CD8-positive, alpha-beta T cell (primary cell): ENCODE measurements at places on chromosomes 6 and 20. TPM values are rescaled to one million over a fixed set of nuclear protein-coding genes. Genes with fewer than 3 reads are reported as not detected.

LPA gene
- total RNA-seq, result not detected

DNA sequence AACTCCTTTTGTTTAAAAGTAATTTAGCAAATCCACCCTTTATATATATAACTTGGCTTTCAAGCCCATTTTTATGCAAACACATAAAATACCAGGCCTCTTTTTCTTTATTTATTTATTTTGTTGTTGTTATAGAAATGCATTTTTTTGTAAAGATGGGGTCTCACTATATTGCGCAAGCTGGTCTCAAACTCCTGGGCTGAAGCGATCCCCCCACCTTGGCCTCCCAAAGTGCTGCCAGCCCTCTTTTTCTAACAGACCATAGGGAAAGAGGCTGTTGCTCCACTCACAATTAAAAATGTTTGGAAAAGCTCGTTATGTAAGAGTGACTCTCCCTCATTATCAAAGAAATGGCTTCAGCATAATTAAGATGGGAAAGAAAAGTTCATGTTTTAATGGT is 440.9 kb downstream of the HACE1 start:
- DNase-seq, result no peak

DEK gene
- total RNA-seq, result 39.5 TPM

- DNase-seq, result no peak
These were observed 857.0 kb downstream of the KIF16B start for GRCh38 chr20:15716256-15716655.

- no peak for DNase-seq
These were observed 5.2 kb downstream of the FOXO3 start for GRCh38 chr6:108565893-108566292.

GATA5 gene
- not detected for total RNA-seq

SCRT2 gene
- not detected for total RNA-seq

DNA sequence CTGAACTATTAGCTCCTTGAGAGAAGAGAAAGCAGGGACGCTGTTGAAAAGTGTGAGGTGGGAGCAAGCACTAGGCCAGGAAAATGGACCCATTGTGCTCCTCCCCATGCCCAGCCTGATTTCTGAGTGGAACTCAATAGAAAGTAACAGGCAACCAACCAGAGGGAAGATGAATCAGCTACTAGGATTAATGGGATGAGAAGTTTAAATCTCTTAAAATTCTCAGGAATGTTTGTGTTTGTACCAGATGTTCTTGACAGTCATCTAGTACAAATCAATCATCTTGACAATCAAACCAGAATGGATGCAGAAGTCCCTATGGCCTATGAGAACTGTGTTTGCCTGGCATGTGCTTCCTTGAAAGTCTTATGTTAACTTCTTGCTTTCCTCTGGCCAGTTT is 48.9 kb downstream of the HDDC2 start:
- no peak for DNase-seq

DNA sequence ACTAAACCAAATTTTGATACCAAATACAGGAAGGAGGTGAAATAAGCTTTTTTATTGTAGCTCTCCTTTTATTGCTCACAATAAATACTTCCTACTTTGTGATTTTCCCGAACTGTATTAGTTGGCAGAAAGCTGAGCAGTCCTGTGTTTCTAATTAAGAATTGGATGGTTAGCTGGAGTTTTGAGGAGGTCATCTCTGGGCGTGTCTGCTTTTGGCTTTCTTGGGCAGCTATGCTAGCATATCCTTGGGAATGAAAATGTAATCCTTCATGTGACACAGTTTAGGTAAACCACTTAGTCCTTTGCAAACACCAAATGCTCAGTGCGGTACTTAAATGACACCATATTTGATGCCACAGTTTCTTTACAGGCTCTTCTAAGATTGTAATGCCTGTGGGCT is 67.5 kb downstream of the MTHFD1L start:
- no peak for DNase-seq
